ENCODE measurements at places on chromosomes 3 and 15. TPM values are rescaled to one million over a fixed set of nuclear protein-coding genes. Genes with fewer than 3 reads are reported as not detected.
A peak's percentile ranks its signal among the peaks of the same experiment; 100 is the strongest.

SH2D7 gene
- not detected for total RNA-seq

TEX55 gene
- total RNA-seq: not detected

DNA sequence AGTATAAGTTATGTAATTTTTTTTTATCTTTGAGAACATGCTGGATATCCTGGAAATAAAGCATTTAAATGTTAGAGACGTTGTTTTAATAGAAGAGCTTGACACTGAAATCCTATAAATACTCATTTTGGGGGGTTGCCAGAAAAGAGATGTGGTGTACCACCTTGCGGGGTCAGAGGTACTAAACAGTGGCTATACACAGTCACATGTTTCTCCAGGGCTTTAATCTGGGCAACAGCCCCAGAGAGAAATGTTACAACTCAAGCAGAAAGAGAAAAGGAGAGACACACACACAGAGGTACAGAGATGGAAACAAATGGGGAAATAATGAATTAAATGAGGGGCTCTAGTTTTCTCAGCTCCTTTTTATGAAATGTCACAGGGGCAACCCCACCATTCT is 113.8 kb downstream of the SENP2 start:
- H3K4me3 ChIP-seq: no peak overlapping the region
- no peaks in the 10 kb centered on the region for H3K4me1 ChIP-seq
- H3K27ac ChIP-seq: no peak overlapping the region
- H3K27me3 ChIP-seq: no peaks in the 10 kb centered on the region

DNA sequence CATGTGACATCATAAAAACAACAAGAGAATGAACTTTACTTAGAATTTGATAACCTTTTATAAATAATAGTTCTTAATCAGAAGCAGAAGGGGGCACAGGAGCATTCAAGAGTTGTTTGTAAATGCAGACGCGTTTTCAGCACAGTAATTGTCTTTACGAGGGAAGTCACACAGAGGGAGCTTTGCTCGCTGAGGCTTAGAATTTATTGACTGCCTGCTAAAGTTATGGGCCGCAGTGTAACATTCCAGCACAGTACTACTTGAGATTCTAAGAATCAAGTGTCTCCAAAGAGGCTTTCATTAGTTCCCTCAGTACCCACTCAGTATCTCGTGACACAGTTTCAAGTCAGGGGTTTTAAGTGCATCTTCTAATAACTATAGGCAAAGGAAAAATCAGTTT is 288.7 kb downstream of the NR2F2 start:
- H3K27me3 ChIP-seq: peaks cover 36% of the 10 kb centered on the region
- H3K4me3 ChIP-seq: no peak overlapping the region
- no peak for DNase-seq
- no peak overlapping the region for H3K27ac ChIP-seq
- H3K4me1 ChIP-seq: no peaks in the 10 kb centered on the region

GRCh38 chr15:36358523-36358922 is 220.9 kb upstream of the CDIN1 start:
- no peaks in the 10 kb centered on the region for H3K36me3 ChIP-seq
- no peak overlapping the region for H3K4me3 ChIP-seq
- H3K4me1 ChIP-seq: 0 out of 2 replicates have a peak, but pooled peaks cover 8% of the 10 kb centered on the region
- H3K27me3 ChIP-seq: no peaks in the 10 kb centered on the region

DNA sequence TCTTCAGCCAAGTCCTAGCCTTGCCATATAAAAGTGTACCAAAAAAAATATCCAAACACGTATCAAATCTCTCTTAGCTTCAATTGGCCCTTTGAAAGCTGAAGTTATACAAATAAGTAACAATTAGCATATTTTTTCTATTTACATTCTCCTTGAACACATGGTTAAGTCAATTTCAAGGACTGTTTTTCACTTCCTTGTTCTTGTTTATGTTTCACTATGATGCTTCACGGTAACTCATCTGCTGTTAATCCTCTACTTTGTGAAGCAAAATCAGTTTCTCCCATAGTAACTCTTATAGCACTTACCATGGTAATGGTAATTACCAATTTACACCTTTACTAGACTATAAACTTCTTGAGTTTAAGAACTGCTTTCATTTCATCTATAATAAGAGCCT is 10.6 kb upstream of the SPRED1 start:
- no peaks in the 10 kb centered on the region for H3K36me3 ChIP-seq
- no peak overlapping the region for H3K27ac ChIP-seq
- DNase-seq: no peak

C3orf85 gene
- total RNA-seq: not detected

DNA sequence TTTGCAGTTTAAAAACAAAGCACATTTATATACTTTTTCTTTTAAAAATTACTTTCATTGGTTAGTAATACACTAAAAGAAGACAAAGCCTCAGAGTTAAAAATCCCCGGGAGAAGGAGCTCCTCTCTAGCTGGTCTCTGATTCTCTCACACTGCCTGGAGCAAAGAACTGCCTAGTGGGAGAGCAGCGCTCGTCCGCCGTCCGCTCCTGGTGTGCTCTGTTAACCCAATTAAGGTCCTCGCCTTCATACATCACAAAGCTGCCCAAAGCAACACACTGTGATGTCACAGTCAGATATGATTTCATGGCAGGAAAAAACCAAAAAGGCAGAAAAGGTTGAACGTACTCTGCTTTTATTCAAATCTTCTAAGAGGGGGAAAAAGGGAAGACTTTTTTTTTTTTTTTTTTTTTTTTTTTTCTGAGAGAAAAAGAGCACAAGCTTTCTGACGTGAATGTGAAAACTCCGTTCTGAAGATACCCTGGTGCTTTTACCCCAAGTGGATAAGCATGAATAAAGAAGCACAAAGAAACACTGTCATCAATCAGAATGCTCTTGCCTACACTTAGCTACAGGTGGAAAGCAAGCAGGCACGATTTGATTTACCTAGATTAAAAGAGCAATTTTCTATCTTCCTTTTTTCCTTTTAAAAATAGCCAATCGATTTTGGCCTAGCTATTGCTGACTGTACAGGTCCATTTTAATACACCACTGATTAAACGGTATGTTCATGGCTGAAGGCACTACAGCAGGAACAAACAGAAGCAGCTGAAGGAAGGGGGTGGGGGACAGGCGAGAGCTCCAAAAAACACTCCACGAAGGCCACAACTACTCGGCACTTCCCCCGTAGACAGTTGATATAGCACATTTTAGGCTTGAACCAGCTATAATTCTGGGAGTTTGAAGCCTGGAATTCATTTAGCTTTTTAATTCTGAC is 115.2 kb downstream of the TIGIT start:
- no peaks in the 10 kb centered on the region for H3K27me3 ChIP-seq
- no peak overlapping the region for H3K4me3 ChIP-seq
- no peak for DNase-seq
- 0 out of 2 replicates have a peak, but pooled peaks cover 6% of the 10 kb centered on the region for H3K4me1 ChIP-seq
- no peak overlapping the region for H3K27ac ChIP-seq

GRCh38 chr15:97129674-97130073 is 799.2 kb downstream of the NR2F2 start:
- H3K27ac ChIP-seq: no peak overlapping the region
- H3K27me3 ChIP-seq: no peaks in the 10 kb centered on the region
- no peaks in the 10 kb centered on the region for H3K36me3 ChIP-seq
- DNase-seq: no peak
- no peak overlapping the region for H3K4me3 ChIP-seq
- no peaks in the 10 kb centered on the region for H3K4me1 ChIP-seq

DNA sequence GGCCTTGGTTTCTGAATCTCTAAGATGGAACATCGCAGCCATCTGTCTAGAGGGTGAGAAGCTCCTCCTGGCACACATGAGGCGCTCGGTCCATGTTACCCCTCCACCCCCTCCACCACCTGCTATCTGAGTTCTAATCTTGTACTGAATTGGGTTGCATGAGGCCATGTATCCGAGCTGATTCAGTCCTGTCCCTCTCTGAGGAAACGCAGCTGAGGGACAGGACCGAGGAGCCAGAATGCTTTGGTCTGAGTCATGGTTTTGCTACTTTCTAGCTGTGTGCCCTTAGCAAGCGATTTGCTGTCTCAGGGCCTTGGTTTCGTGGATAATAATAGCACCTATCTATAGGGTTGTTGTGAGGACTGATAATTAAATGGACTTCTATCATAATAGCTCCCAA is 87.8 kb upstream of the SEC13 start:
- H3K36me3 ChIP-seq: no peaks in the 10 kb centered on the region
- peaks cover 60% of the 10 kb centered on the region for H3K27me3 ChIP-seq
- H3K4me3 ChIP-seq: no peak overlapping the region
- no peaks in the 10 kb centered on the region for H3K4me1 ChIP-seq
- DNase-seq: no peak

GRCh38 chr3:13103416-13104058 is 30.3 kb upstream of the IQSEC1 start:
- no peak for DNase-seq
- H3K36me3 ChIP-seq: no peaks in the 10 kb centered on the region
- H3K27me3 ChIP-seq: no peaks in the 10 kb centered on the region
- no peak overlapping the region for H3K27ac ChIP-seq
- no peak overlapping the region for H3K4me3 ChIP-seq
- H3K4me1 ChIP-seq: peaks cover 39% of the 10 kb centered on the region

GRCh38 chr3:50628601-50629000 is 11.7 kb downstream of the MAPKAPK3 start:
- no peak overlapping the region for H3K4me3 ChIP-seq
- H3K36me3 ChIP-seq: no peaks in the 10 kb centered on the region
- no peaks in the 10 kb centered on the region for H3K27me3 ChIP-seq
- no peak for DNase-seq
- peaks cover 92% of the 10 kb centered on the region for H3K4me1 ChIP-seq
- 0 out of 2 replicates have a peak overlapping the region, but pooled peaks have one; percentile 73 for H3K27ac ChIP-seq

FES gene
- 2.1 TPM for total RNA-seq

DNA sequence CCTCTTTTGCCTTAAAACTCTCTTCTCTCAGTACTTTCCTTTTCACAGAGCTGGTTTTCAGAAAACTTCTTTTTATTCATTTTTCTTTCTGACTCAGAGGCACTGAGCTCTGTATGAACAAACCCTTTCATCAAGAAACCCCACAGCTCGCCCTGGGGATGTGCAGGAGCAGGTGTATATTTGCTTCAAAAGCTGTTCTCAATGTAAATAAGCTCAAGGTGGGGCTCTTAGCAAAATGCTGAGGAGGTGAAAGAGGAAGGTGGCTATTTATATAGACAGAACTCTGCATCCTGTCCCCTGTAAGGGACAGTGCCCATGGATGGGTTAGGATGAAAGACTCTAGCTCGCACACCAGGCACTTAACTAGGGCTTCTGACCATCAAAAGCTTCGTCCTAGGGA is 302.0 kb downstream of the WDR72 start:
- no peak overlapping the region for H3K27ac ChIP-seq
- H3K27me3 ChIP-seq: no peaks in the 10 kb centered on the region
- H3K4me3 ChIP-seq: no peak overlapping the region
- no peak for DNase-seq
- no peaks in the 10 kb centered on the region for H3K36me3 ChIP-seq
- no peaks in the 10 kb centered on the region for H3K4me1 ChIP-seq
